AG04450 (cell line): ENCODE measurements at places on chromosomes 1 and 21.

DNA sequence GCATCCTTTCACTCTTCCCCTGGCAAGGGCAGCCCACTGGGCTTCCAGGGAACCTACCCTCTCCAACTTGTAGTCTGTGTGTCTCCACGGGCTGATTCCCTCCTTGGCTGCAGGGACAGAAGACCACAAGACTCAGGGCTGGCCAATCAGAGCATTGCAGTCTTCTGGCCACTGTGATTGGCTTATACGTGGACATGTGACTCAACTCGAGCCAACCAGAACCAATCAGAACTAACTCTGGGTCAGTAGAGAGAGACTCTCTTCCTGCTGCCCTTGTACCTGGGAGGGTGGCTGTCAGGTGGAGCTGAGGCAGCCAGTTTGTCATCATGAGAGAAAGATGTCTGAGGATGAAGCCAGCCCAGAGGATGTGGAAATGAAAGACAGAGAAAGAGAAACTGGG is 64.0 kb downstream of the DHRS3 start:
- DNase-seq = no peak

DNA sequence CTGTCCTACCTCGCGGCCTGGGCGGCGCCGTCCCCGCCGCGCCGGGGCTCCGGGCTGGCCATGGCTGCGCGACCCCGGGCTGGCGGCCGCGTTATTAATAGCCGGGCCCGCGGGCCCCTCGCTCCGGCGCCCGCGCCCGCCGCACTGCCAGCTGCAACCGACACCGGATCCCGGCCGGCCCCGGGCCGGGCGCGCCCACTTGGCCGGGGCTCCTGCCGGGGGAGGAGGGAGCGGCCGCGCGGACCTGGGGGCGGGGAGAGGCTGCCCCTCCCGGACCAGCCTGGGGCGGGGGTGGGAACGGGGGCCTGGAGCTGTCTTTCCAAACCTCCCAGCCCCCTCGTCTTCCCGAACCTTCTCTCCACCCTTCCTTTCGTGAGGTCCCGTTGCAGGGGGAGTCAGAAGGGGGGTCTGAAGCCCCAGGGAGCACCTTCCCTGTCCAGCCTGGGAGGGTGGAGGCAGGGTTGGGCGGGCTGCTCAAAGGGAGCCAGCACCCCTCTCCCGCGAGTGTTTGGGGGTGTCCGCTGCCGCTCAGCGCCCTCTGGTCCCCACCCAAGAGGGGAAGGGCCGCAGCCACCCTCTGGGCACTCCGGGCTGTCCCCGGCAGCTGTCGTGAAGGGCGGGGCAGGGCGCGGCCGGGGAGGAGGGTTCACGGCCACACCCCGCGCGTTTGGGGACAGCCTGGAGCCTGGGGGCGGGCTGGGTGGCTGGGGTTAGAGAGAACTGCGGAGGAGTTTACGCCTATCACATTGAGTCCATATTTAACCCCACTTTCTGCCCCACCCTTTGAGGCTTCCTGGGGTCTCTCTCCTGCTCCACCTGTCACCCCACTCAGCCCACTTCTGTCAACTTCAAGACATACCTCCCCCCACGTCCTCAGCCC is at the start of gene SYNC:
Gene SYNC, minus strand, starts transcription at position 172 of the 880 bp plus-strand sequence. Its CDS starts 110 bp downstream, at position 62.
- DNase-seq = peak; percentile 63

DNA sequence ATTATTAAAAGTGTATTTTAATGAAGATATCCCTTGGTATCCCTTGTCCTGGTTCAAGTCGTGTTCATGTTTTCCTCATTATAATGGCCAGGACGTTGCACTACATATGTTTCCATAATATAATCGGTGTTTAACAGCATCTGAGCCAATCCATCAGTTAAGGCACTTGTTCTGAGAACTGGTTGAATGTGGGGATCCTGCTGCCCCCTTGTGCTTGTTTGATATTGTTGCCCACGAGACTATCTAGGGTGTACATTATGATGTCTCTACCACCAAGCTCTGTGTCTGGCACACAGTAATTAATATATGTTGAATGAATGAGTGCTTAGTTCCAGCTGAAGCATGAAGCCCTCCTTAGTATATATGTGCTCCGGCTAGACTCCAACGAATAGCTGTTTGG is 193.0 kb downstream of the CACNA1E start:
- no peak for DNase-seq

- DNase-seq = no peak
Observed at GRCh38 chr1:159532922-159533321, 2.9 kb downstream of the OR10J5 start.

- DNase-seq = no peak
Observed at GRCh38 chr1:226512076-226512728, 36.4 kb upstream of the STUM start.

DNA sequence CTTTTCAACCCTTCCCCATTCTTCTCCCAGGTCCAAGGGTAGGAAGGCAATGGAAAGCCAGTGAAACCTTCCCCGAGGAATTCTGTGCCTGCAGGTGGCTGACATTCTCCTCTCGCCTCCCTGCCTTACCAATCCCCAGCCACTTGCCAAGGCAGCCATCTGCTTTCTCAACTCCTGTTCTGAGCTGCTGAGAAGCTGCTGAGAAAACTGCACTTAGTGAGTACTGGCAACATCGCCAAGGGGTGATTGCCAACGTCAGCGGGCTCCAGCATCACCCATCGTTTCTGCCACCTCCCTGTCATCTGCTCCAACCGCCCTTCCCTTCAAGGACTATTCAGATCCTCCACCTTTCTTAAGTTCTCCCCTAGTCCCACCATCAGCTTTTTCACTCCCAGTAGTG is 106.0 kb downstream of the PTPRU start:
- DNase-seq = no peak

DNA sequence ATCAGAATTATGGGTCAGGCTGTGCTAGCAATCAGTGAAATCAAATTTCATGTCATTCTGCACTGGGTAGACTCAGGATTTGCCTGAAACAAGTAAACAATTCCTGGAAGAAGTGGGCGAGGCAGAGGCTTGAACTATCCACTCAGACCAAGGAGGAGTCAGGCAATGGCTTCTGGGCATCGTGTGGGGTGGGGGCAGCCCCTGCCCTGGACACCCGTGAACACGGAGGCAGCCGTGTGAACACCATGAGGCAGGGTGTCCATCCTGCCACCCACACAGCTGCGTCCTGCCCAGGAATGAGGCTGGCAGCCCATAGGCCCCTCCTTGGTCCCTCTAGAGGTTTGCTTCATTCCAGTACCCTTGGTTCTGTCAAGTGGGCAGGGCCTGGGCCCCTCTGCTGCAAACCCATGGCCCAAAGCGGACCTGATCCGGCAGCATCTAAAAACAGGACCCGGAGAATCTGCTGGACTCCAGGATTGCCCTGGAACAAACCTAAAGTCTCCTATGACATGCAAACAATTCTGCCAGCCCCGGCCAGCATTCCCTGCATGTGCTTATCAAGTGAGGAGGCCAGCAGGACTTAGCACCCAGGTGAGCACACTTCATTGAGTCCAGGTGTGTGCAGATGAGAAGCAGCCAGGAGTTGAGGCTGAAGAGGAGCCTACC is 69.5 kb downstream of the PDE9A start:
- DNase-seq = no peak
